NCI-H510A (cell line): ENCODE measurements at places on chromosomes 2 and 18.

GRCh38 chr18:76808561-76808960 is 13.8 kb upstream of the ZNF236 start:
- no peak for DNase-seq

DNA sequence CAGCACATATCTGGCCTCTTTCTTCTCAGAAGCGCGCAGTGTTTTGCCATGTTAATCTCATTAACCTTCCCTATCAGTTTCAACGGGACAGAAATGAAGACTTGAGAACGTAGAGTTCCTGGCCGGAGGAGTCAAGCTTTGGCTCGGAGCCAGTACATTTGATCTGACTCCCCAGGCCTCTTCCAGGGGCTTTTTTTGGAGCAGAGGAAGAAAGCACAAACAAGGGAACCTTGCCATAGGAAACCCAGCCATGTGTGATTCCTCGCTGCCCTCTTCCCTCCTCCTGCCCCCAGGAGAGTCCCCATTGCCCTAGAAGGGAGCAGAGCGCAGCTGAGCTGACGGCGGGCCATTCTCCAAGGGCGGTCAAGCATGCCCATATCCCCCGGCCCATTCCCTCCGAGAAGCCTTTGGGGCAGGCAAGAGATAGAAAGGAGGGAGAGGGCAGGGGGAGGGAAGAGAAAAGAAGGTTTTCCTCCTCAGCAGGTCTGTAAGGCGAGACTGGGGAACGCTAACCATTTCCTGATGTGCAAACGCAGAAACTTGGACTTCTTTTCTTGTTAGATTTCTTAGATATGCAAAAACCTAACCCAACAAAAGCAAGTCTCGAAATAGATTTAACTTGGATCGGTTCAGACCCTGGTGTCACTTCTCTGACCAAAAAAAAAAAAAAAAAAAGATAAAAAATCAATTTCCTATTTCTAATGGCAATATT is 63.7 kb upstream of the POU3F3 start:
- no peak for DNase-seq

- DNase-seq, result no peak
Measured at GRCh38 chr2:12389344-12390045, 327.2 kb upstream of the TRIB2 start.

- DNase-seq, result no peak
Measured at GRCh38 chr2:1791685-1792435, 47.5 kb upstream of the PXDN start.

DNA sequence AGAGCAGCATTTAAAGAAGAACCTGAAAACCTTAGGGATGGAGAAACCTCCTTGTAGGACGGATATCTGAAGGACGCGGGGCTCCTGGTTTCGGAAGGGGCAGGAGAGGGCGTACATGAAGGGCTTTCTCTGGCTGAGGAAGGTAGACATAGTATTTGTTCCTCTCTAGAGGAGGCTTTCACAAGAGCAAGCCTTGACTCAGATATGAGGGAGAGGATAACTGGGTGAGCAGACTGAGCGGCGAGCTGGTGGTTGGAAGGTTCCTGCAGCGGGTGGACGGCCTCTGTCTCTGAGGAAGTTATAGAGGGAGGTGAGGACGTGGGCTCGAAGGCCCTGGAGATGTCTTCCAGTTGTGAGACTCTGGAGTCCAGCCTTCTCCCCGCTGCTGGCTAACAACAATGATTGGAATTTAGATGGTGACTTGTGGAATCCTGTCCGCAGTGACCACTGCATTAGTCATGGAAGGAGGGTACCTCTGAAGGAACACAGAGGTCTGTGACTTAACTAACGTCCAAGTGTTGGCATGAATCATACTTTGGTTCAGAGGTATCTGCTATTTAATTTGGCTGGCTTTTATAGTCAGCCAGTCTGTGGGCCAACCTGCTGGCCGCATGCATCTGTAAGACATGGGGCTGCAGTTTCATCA is 80.9 kb downstream of the ASAP2 start:
- no peak for DNase-seq

DNA sequence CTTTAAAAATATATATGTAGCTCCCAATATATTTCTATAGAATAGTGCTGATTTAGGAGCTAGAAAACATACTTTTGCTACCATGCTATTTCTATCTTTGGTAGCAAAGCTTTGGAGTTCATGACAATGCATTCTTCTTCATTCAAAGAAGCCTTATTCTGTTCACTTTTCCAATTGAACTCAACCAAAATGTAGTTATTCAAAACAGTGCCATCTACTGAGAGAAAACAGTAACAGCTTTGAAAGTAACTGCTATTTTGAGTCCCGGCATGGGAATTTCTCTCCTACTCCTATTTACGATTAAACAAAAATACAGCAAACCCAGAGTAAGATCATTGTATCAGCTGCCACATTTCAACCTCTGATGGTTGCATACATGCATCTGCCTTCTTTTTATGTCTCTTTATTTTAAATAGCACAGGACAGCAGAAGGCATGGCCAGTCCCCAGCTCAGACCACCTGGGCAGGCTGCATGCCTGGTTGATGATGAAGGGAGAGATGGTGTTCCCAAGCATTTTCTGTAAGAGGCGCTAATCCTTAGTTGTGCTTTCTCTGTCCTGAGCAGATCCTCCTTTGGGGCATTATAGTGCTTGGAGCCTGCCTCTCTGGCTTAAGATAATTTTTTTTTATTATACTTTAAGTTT is 69.7 kb upstream of the SULT1C3 start:
- DNase-seq, result no peak

DNA sequence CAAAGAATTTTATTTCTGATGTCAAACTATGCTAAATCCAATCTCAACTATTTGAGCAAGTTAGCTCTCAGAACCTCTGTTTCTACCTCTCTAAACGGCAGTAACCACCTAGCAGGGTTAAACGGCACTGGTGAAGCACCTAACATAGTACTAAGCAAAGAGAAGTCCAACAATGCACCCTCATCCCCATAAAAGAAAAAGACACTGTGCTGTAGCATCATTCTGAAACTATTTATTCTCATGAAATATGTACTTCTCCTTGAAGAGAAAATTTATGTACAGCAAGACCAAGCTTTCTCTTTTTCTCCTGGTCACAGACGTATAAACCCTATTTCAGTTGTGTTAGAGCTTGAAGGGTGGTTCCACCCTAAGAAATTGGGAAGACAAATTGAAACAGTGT is 4.8 kb downstream of the MEX3C start:
- no peak for DNase-seq

- DNase-seq, result no peak
Measured at GRCh38 chr18:14944838-14945237, 196.9 kb downstream of the ANKRD30B start.

DNA sequence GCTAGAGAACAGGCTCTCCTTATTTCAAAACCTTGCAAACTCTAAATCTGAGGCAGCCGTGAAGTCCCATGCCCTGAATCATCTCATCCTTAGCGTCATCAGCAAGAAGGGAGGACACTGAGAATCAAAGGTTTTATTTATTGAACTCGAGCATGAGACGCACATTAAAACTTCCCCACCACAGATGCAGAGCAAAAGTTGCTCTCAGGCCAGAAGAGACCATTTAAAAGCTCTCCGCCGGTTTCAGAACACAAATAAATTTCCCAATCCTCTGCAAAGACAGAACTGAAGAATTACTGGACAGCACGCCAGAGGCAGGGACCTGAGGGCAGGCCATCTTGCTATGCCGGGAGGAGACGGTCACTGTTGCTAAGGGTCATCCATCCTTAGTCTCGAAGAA is 1.3 kb downstream of the AMMECR1L start:
- DNase-seq, result no peak
